ENCODE measurements at places on chromosomes 2 and 18. TPM values are rescaled to one million over a fixed set of nuclear protein-coding genes. Genes with fewer than 3 reads are reported as not detected.

LBX2 gene
- 2.1 TPM for total RNA-seq

VAMP8 gene
- total RNA-seq, result 84.2 TPM

MYO3B gene
- 5.2 TPM for total RNA-seq

SLC4A1AP gene
- total RNA-seq, result 25.0 TPM

ABCB11 gene
- total RNA-seq, result 0.04 TPM

DCDC2C gene
- not detected for total RNA-seq

Data from endodermal cell (in vitro differentiated cells).